NCI-H2171 (cell line): ENCODE measurements at places on chromosomes 3 and 15.

- DNase-seq = no peak
These were observed 48.0 kb downstream of the TYRO3 start for GRCh38 chr15:41606997-41607396.

GRCh38 chr15:32792436-32792835 lies 74.6 kb downstream of the GREM1 start:
- no peak for DNase-seq

DNA sequence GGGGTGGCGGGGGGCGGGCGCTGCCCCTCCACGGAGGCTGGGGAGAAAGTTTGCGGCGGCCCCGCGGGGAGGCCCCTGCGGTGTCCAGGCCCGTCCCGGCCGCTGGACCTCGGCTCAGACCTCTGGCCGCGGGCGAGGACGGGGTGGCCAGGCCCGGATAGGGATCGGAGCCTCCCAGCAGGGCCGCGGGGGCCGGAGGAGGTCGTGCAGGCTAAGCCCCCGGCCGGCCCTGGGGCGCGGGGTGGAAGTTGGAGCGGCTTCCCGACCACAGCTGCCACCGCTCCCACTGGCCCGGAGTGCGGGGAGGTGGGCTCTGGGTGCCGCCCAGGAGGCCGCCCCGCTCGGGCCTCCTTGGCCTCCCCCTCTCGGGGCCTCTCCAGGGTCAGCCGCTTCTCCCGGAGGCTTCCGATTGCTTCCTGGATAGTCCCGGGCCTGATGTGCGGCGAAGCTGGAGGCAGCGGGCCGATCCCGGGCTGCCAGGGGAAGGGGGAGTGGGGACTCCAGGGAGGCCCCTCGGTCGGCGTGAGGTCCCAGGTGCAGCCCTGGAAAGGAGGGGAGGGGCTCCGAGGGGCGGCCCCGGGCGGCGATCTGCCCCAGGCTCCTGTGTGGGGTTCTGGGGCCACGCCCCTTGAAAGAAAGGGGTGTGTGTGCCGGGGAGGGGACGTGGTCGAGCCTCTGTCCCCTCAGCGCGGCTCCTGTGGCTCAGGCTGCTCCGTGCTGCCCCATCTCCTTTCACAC lies 907 bp downstream of the PLXNA1 start:
- DNase-seq = peak; percentile 19

GRCh38 chr3:95237783-95238182 lies 1174.9 kb downstream of the NSUN3 start:
- DNase-seq = no peak

- no peak for DNase-seq
These were observed 74.1 kb downstream of the CHL1 start for GRCh38 chr3:270688-271087.

DNA sequence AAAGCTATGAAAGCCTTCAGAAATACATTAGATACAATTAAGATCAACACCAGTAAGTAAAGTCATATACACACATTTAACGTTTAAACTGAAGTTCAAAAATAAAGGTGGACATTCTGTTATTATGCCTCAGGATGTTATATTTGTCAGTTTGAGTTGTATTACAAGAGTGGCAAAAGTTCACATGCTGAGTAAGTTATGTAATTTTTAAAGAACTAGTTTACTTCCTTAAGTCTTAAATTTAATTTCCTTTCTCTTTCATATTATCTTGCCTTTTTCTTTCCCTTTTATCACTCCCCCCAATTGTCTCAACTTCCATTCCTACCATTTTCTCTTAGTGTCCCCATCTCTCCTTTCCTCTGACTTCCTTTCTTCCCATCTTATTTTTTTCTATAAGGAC lies 4.9 kb upstream of the GPR87 start:
- DNase-seq = no peak

- DNase-seq = no peak
These were observed 72.7 kb upstream of the SNRK start for GRCh38 chr3:43213631-43214030.

GRCh38 chr3:107025961-107026360 lies 351.3 kb upstream of the CCDC54 start:
- no peak for DNase-seq
